SHP77 (cell line): ENCODE measurements at places on chromosomes 6 and 20.

DNA sequence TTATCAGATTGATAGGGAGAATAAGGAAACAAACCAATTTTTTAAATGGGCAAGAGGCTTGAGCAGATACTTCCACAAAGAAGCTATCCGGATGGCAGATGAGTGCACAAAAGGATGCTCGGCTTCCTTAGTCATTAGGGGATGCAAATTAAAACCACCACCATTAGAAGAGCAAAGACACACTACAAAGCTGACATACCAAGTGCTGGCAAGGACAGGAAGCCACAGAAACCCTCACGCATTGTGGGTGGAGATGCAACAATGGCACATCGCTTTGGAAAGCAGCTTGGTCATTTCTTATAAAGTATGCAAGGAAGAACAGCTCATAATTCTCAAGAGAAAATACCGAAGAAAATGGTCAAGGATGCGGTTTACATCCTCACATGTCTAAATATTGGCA lies 19.8 kb downstream of the BFSP1 start:
- no peak for DNase-seq

DNA sequence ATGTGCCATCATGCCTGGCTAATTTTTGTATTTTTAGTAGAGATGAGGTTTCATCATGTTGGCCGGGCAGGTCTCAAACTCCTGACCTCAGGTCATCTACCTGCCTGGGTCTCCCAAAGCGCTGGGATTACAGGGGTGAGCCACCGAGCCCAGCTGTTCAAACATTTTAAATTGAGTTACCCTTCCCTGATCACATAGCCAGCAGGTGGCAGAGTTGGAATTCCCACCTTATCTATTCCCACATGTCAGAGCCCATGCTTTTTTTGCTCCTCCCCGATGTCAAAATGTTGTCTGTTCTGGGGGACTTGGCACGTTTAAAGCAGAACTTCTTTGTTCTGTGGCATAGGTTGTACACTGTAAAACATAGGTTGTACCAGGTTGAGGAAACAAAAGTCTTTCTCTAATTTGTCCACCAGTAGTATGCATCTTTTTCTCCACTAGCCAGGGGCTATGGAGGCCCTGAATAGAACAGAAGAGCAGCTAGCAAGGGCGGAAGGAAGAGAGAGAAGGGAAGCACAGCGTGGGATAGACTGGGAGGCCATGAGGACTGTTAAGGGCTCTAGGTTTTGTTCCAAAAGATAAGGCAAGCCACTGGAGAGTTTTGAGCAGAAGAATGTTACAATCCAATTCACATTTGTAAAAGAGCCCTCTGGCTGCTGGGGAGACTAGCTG lies 7.3 kb upstream of the LBP start:
- no peak for DNase-seq

- no peak for DNase-seq
These were observed 33.4 kb downstream of the FOXC1 start for GRCh38 chr6:1643111-1643510.

GRCh38 chr6:120354452-120355098 lies 979.7 kb downstream of the TBC1D32 start:
- DNase-seq, result no peak

DNA sequence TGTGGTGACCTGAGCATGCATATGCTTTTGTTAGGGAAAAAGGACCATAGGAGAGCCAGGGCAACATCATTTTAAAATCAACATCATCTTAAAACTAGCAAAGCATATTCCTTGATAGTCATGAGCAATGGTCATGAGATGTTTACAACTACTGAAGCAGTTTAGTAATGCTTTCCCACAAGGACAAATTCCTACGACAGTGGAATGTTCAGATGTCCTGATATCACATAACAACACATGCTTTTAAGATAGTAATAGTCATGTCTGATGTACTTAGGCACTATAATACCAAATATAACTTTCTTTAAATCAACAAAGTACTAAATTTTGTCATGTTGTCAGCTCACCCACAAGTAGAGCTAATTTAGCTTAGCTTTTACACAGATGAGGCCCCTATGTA lies 370.3 kb downstream of the HTR1B start:
- no peak for DNase-seq

DNA sequence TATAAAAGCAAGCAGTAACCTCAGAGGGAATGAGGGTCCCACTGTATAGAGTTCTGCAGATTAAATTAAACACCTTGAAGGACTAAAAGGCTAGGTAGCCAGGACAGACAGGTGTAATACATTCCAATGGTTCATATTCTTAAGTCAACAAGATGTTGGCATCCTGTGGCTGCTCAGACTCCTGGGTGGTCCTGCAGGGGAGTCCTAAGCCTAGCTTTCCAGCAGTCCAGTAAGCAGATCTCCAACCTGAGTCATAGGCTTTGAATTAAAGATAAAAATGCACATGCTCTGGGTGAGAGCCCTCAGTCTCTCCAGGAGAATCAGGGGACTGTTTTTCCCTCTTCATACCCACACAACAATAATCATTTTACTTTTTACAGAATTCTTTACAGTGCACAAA lies 307.3 kb upstream of the SUPT3H start:
- DNase-seq, result no peak

- DNase-seq, result no peak
These were observed 37.4 kb downstream of the VEGFA start for GRCh38 chr6:43807228-43808061.

DNA sequence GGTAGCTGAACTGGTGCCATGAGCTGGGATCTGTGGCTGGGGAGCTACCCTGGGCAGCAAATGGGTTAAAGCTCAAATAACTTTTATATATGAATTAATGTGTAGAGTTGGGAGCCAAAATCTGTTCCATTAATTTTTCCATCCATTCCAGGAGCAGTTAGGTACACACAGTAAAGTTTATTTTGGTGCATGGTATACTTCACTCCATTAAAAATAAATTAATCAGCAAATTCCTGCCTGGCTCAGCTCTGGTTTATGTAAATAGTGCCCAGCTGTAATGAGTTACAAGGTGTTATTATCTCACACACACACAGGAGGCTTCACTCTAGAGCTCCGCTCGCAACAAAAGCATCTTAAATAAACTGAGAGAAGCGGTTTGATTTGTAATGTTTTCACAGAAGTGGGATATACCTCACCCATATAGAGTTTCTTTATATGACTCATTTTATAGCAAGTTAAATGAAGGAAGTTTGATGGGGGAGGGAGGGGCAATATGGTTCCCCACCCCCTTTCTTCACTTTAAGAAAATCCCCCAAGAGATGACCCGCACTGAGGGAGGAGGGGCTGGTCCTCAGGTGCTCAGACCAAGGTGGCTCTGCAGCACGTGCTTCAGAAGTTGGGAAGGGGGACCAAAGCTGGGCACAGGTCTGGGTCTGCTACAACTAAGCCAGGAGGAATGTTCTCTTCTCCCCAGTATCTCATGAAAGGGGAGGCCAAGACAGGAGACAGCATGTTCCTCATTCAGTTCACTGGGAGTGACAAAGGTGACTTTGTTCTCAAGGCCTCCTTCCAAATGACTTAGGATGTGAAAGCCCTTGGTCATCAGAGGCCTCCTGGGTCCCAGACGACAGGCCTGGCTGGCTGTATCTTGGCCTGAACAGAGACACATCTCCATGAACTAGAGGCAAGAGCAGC lies 10.5 kb upstream of the FAM83C start:
- DNase-seq, result no peak

DNA sequence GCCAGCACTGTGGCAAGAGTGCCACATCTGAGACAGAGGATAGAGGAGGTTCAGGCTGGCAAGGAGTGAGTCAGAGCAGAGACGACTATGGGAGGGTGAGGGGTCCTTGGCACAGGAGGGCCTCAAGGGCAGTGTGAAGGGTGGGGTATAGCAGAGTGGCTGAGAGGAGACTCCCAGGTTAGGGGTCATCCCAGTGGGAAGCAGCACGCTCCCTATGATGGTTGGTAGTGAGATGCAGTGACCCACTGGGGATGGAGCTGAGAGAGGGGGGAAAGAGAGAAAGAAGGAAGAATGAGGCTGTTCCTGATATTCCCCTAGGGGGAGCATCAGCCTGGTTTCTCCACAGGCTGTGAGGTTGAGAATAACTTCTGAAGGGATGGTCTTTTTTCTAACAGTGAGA lies 97.3 kb downstream of the INSM1 start:
- DNase-seq, result no peak

- DNase-seq, result no peak
These were observed 176.3 kb downstream of the SCP2D1 start for GRCh38 chr20:18989736-18990474.

DNA sequence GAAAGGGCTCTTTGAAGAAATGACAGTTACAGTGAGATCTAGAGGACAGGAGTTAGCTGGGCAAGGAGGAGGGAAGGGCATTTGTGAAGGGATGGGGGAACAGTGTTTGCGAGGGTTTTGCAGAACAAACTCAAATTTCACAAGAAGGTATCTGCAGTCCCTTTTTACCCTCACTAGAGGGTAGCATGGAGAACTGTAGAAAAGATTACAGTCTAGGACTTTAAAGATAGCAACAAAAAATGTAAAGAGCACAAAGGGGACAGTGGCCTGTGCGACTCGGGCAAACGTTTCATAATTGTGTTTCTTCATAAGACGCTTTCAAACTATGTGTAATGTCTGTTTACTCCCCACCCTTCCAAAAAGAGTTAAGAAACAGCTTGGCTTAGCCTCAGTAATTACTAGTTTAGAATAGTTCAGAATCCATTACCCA lies 21.2 kb upstream of the ASXL1 start:
- DNase-seq, result no peak

DNA sequence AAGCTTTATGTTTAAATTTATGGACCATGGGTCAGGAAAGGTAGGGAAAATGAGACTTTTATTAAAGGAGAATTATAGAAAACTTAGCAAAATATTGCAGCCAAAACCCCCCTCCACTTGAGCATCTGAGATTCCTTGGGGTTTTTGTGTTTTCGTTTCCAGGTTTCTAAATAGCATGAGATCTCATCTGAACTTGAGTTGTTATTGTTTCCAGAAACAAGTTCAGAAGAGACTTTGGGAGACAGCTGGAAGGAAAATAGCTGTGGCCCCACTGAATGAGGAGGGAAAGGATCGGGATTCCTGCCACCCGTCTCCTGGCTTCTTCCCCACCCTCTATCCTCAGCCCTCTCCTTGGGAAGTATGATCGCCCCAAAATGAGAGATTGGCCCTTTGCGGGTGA lies 75.5 kb downstream of the TBC1D7 start:
- DNase-seq, result no peak

- DNase-seq, result no peak
These were observed 131.7 kb upstream of the PHACTR1 start for GRCh38 chr6:12584631-12585405.

DNA sequence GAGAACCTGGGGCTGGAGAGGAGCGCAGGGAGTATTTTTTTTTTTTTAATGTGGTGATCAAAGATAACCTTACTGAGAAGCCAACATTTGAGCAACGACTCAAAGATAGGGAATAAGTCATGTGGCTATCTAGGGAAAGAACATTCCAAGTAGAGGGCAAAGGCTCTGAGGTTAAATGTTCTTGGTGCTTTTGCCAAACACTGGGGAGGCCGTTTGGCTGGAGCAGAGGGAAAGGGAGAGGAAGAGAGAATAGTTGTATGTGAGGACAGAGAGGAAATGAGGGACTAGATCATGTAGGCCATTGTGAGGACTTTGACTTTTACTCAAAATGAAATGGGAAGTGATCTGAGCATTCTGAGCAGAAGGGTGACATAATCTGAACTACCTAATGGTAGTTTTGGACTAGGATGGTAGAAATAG lies 27.8 kb downstream of the ACSS2 start:
- DNase-seq, result no peak

GRCh38 chr6:36333931-36334725 lies 2.6 kb downstream of the BNIP5 start:
- no peak for DNase-seq

DNA sequence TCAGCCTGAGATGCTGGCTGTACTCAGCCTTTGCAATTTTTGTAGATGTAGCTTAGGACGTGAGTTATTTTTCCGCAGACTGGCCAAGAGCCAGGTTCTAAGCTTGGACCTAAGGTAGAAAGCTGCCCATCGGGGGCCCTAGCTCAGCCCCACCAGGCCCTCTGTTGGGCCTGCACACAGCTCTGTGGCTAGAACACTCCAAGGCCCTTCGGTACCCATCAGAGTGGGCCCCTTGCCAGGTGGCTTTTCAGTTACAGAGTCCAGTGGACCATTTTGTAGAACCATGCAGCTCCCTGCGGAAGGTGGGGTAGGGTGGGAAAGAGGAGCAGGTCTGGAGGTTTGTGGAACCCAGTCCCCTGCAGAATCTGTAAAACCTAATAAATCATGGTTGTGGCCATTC lies 22.6 kb downstream of the UCKL1 start:
- DNase-seq, result no peak

DNA sequence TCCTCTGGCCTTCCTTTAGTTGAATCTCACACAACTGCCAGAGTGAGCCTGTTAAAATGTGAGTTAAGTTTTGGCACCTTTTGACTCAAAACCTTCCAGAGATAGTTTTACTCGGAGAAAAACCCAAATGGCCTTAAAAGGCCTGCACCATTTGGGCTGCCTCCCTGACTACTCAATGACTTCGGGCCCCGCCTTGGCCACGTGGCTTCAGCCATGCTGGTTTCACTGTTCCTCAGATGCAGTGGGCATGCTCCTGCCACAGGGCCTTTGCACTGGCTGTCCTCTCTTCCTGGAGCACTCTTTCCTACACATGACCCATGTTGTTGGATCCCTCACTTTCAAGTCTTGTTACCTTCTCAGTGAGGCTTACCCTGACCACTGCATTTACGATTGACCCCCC lies 18.3 kb downstream of the VEGFA start:
- no peak for DNase-seq

DNA sequence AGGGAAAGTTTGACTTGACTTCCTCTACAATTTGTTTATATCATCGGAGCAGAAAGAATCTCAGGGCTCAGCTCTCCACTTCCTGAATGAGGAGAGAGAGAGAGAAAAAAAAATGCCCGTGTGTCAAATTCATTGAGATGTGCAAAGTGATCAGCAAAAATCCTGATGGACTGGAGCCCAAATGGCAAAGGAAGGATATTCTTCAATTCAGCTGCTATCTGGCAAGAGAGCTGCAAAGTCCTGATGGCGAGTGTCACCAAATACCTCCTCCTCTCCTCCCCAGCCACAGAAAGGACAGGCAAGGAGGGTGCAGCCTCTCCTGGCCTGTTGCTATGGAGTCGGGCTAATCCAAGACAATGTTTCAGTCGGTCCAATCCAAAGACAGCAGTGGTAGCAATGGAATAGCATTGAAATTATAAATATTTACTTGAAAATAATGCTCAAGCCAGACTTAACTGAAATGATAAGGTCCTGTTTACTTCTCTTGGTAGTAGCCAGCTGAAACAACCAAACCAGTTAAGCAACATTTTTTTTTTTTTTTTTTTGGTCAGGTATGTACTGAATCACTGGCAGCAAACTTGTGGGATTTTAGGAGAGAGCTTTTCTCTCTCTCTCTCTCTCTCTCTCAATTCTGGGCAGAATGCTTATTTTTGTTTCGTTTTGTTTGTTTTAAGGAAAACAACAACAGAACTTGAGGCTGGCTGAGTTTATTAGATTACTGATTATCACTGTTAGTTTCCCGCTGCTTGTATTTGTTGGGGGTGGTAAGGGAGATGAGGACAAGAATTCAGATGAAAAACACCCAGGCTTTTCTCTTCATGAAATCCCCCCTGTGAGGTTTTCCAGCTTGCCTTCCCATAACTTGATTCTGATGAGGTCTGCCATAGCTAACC lies 204.2 kb downstream of the BCAS1 start:
- no peak for DNase-seq

GRCh38 chr6:111601886-111602285 lies 3.8 kb downstream of the TRAF3IP2 start:
- no peak for DNase-seq

- no peak for DNase-seq
These were observed 48.6 kb upstream of the SLC16A10 start for GRCh38 chr6:111038534-111039252.

GRCh38 chr6:72245565-72245964 lies 359.2 kb downstream of the RIMS1 start:
- no peak for DNase-seq
